ENCODE measurements at places on chromosomes 16 and 17. TPM values are rescaled to one million over a fixed set of nuclear protein-coding genes. Genes with fewer than 3 reads are reported as not detected.

DNA sequence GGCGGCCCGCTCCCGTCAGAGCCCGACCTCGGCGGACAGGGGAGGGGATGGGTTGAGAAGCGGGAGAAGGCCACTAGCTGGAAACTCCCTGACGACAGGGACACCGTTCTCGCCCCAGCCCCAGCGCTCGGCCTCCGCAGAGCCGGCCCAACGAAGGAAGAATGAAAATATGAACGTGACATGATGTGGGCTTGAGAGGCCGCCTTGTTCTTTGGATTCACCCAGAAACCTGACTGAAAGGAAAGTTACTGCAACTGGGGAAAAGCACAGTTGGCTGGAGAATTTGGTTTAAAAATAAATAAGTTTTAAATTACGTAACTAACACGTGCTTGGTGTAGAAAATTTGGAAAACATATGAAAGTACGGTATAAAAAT lies 21.1 kb downstream of the NPTX1 start:
- no peak for DNase-seq

- DNase-seq: no peak
Observed at GRCh38 chr17:39057701-39058206, 90.6 kb upstream of the FBXO47 start.

DNA sequence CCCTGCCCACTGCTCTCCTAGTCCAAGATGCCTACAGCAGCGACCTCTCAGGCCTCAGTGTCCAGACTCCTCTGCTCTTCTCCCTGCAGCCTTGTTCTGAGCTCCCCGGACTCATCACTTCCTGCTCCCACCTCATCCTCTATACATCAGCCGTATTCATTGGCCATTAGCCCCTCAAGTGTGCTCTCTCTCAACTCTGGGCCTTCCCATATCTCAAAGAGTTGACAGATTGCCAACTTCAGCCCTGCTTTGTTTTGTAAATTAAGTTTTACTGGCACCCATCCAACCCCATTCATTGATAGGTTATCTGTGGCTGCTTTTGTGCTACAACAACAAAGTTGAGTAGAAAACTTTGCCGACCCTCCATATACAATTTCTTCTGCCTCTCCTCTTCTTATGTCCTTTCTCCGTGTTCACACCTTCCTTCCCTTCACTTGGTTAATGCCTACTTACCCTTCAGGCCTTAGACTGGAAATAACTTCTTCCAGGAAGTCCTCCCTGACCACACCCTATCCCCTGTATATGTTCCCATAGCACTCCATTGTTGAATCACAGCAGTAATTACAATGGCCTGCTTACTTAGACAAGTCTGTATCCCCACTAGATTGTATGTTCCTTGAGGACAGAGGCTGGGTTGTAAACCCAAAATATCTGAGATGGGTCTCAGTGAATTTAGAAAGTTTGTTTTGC lies 63.4 kb upstream of the TANC2 start:
- no peak for DNase-seq

- DNase-seq: no peak
Observed at GRCh38 chr17:77461277-77462057, 320.7 kb downstream of the SEC14L1 start.

- peak; percentile 62 for DNase-seq
Observed at GRCh38 chr16:88904676-88905365, 38.4 kb upstream of the PABPN1L start.

DNA sequence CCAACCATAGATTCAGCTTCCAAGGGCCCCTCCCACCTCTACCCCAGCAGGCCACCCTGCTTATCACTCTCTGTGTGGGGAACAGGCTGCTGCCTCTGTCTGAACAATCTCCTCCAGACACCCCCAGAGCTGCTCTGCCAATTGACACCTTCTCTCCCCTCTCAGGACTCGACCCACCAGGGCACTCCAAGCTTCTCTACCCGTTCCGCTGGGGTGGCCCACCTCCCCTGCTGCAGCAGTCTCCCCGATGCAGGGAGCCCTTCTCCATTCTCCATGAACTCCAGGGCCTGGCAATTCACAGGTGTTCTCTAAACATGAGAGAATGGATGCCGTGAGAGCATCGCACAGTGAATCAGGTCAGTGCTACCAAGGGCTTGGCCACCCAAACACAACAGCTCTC lies 28.3 kb upstream of the FAAP100 start:
- DNase-seq: no peak

- DNase-seq: no peak
Observed at GRCh38 chr17:77872714-77873499, 85.6 kb upstream of the TNRC6C start.

The KRT24 gene
- not detected for total RNA-seq

The PIMREG gene
- total RNA-seq: 1.3 TPM

The ANKRD40CL gene
- total RNA-seq: not detected

The KRT28 gene
- total RNA-seq: not detected

DNA sequence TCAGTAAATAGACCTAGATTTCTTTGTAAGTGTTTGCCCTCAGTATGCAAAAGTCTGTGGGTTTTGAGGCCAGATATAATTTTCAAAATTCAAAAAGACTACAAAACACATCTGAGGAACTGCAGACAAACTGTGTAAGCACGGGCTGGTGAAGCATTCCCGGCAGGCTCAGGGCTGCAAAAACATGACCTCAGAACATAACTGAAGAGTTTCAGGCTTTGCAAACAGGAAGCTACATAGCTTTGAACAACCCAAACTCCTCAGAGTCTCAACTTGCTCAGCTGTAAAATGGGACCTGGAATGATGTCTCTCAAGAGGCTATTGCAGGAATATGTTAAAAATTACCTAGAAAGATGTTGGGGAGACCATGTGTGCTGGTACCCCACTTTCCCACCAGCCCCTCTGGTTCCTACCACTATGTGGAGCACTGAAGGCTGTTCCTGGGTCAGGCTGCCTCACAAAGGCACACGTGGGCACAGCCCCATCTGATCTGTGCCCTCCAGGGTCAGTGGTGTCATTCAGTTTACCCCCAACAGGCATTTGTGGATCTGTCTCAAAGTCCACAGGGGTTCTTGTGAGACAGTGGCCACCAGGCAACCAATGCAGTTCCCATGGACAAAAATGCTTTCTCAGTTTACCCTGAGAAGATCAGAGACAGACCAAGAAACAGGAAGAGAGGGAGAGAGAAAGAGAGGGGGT lies 72.9 kb downstream of the CREBBP start:
- no peak for DNase-seq

The TPSG1 gene
- 38.8 TPM for total RNA-seq

DNA sequence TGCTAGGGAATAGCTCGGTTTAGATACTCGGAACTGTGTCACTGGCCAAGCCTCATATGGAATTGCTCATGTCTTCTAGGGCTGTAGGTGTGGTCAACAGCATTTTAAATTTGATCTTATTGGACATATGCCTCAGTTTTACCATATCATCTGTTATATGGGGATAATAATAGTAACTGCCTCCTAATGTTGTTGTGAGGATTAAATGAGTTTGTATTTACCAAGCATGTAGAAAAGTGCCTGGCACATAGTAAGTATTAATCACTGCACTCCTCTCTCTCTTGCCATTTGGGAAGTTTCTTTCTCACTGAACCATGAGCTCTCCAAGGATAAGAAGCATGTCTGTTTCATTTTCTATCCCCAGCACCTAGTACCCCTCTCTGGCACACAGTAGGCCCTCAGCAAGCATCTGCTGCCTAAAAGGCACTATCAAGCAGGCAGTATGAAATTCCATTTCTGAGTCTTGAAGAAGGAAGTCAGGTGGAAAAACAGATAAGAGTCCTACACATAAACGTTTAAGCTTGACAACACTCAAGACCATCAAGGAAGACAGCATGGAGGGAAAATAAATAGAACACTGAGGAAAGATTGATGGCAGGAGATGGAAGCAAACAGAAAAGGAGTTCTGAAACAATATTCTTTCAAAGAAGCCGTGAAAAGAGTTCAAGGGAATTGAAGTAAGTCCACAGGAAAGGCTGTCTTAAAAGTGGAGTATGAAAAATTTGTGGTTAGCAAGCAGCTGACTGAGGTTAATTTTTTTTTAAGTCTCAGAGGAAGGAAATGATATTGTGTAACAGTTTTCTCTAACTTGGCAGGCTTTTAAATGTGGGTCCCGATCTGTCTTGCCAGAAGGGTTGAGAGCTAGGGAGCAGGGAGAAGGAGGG lies 2.2 kb upstream of the ATP6V0A1 start:
- no peak for DNase-seq

GRCh38 chr17:17774009-17774881 lies 62.5 kb downstream of the SREBF1 start:
- peak; percentile 74 for DNase-seq

DNA sequence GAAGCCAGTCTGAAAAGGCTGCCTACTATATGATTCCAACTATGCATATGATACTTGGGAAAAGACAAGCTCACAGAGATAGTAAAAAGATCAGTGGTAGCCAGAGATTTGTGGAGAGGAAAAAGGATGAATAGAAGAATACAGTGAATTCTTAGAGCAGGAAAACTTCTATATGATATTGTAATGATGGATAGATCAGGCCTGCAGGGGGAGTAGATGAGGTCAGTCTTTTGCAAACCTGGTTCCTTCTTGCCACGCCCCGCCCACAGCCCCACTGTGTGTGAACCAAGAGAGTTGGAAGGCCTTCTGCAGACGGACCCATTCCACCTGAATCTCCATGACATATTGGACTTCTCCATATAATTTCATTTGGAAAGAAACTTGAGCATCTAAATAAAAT lies 761 bp upstream of the CCL8 start:
- no peak for DNase-seq

The TMC8 gene
- total RNA-seq: 31.1 TPM

- no peak for DNase-seq
Observed at GRCh38 chr17:61235827-61236197, 163.8 kb upstream of the TBX2 start.

GRCh38 chr16:47506800-47507199 lies 45.7 kb downstream of the PHKB start:
- DNase-seq: no peak

GRCh38 chr16:74623214-74623838 lies 16.4 kb upstream of the GLG1 start:
- DNase-seq: no peak

- DNase-seq: no peak
Observed at GRCh38 chr16:55101026-55101425, 170.4 kb downstream of the IRX5 start.

The RETREG3 gene
- total RNA-seq: 47.1 TPM

DNA sequence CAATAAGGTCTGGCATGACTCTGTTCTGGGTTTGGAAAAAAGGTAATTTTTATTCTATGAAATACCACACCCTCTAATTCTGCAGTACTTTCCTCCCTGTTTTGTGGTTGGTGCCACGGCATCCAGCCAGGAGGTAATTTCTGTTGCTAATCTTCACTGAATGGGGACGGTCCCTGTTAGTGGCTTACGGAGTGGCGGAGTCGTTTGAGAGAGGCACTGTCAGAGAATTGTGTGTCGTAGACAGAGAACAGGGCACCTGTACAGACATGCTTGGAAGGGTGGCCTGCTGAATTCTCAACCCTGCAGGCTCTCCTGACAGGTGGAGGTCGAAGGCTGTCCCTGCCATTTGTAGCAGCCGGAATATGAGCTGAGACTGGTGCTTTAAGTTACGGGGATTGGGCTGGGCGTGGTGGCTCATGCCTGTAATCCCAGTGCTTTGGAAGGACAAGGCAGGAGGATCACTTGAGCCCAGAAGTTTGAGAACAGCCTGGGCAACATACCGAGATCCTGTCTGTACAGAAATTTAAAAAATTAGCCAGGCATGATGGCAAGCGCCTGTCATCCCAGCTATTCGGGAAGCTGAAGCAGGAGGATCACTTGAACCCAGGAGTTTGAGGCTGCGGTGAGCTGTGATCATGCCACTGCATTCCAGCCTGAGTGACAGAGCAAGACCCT lies 33.2 kb downstream of the EEF2K start:
- no peak for DNase-seq

DNA sequence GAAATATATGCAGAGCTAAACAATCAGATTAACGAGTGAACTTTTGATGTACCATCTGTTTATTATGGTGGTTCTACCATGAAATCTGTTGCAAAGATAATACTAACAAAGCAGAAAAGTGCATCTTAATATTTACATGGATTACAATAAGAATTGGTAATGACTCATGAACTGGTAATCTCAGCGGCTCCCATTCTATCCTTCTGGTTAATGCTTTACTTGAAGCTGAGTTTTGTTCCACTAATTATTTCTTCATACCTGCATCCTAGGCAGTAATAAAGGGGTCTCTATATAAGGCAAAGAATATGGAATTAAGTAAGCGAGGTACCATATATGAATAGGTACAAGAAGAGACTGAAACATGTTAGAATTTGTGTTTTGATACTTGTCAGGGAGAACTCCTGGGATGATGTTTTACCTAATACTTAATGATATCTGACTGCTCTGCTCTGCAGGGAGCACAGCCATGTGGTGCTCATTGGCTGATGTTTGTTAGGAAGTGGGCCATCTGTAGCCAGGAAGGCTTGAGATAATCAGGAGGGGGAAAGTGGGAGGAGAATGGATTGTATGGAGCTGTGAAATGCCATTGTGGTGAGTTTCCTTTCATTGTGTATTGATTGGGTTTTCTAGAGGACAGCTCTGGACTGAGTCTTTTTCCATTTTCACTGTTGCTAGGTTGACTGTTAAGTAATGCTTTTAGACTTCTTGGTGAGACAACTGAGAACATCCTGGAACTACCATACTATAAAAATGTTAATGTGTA lies 52.6 kb downstream of the MAP2K6 start:
- no peak for DNase-seq

- DNase-seq: peak; percentile 97
Observed at GRCh38 chr16:83898463-83899271, at the start of gene MLYCD. Gene MLYCD, plus strand, starts transcription at chr16:83899115. Its CDS starts 30 bp downstream, at chr16:83899145.

GRCh38 chr16:50739031-50739430 lies 2.9 kb upstream of the CYLD start:
- no peak for DNase-seq

- DNase-seq: no peak
Observed at GRCh38 chr17:74272731-74273201, 1.3 kb upstream of the DNAI2 start.

The KLHL10 gene
- 0.37 TPM for total RNA-seq

DNA sequence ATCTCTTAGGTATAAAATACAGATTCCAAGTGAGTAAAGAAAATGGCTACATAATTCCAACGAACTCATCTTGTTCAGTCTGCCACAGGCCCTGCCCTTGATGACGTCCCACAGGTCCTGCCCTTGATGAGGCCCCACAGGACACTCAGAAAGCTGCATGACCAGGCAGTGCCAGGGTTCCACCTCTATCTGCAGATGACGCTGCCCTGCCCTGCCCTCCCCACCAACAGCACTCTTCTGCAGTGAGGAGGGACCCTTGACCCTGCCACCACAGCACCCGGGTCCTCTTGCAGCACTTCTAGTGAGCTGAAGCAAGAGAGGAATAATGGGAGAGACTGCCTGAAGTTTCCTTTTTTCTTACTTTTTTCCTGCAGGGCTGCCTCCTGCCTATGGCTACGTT lies 118.4 kb downstream of the VPS53 start:
- DNase-seq: no peak

- DNase-seq: no peak
Observed at GRCh38 chr16:20072146-20072873, 1.4 kb downstream of the GPR139 start.

GRCh38 chr16:11658896-11659708 lies 9.2 kb upstream of the SNN start:
- no peak for DNase-seq

- no peak for DNase-seq
Observed at GRCh38 chr17:63911657-63912100, 621 bp upstream of the CSHL1 start.

Measured in upper lobe of left lung (tissue), 6 donors.